ENCODE measurements at places on chromosomes 2 and 18.

DNA sequence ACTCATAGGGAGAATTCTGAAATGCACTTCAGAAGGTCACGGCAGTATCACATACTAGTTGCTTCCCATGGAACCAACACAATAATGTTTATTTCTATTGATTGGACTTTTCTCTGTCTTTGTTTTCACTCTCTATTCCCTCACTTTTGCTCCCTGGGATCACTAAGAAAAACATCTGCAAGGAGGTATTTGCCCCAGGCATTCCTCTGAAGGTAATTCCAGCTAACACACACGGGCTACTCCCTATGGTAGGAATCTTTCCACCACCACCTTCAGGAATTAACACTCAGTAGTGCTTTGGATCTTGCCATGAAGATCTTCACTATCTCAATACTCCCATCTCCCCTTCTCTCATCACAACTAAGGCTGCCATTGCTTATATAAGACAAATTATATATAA is 353.3 kb downstream of the DSC3 start:
- no peak for DNase-seq

DNA sequence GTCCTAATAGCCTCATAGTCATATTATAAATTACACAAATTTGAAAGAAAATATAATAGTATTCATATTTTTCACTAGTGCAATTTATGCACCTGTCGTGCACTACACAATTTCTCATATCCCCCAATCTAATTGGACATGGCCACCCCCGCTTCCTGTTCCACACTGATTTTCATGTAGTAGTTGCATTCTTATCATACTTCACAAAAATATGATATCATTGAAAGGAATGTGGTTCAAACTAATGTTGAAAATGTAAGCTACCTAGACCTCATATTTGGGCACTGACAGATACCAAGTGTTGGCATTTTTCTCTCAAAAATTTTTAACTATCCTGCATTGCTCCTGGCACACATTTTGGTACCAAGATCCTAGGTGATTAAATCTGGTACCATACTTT is 985.5 kb upstream of the POU3F3 start:
- no peak for DNase-seq

DNA sequence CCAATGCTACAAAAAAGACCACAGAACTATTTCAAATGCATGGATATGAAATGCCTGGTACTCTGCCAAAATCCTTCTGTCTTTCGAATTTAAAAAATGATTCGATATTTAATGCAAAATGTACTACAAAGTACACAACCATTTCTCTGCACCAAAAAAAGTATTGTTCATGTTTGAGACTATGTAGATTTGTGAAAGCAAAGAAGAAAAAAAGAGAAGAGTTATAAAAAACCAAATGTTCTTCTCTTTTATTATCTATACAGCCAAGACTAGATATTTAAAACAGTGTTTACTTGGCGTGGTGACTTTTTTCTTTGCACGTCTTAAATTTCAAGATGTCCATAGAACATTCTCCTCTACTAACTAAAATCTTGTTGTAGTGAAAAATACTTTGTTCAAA is 89.2 kb downstream of the DTNA start:
- no peak for DNase-seq

- DNase-seq: no peak
Observed at GRCh38 chr2:181300600-181301291, 156.4 kb upstream of the ITGA4 start.

- no peak for DNase-seq
Observed at GRCh38 chr2:7011356-7012083, 94.3 kb downstream of the RNF144A start.

DNA sequence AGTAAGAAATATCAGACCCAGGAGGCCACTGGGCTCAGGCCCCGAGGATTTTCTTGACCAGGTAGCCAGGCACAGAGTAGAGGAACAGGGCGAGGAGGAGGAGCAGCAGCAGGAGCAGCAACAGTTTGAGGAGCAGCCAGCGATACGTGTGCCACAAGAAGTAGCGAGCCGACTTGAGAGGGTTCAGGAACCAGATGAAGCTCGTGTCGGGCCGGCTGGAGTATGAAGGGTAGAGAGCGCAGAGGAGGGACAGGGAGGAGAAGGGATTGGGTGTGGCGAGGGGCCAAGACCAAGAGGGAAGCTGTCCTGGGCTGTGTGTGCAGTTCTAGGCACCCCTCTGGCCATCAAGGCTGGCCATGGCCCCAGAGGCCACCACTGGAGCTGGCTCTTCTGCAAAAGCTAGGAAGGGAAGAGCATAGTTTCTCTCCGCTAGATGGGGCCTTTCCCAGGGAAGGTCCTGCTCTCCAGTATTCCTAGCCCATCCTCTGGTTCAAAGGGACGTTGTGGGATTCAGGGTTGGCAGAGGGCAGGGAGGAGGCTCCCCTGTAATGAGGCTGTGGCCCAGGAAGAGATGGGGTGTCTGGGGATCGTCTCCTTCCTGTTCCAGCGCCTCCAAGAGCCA is 17.8 kb downstream of the OTOF start:
- no peak for DNase-seq

DNA sequence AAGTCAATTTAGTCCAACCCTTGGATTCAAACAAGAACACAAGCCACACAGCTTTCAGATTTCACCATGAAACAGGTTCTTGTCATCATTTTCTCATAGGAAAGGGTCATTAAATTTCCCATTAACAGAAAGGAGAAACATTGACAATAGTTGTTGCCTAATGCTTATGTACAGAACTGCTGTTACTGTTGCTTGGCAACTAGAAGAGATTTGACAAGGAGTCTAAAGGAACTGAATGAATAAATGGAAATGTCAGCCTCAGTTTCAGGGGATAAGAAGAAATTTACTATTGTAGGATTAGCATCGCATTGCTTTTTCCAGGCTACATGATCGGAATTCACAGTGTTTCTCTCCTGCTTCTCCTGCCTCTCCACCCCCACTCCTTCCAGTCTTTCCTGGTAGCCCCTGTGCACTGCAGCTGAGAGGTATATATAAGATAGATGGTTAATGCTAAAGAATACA is 90.3 kb downstream of the SPATS2L start:
- DNase-seq: no peak

DNA sequence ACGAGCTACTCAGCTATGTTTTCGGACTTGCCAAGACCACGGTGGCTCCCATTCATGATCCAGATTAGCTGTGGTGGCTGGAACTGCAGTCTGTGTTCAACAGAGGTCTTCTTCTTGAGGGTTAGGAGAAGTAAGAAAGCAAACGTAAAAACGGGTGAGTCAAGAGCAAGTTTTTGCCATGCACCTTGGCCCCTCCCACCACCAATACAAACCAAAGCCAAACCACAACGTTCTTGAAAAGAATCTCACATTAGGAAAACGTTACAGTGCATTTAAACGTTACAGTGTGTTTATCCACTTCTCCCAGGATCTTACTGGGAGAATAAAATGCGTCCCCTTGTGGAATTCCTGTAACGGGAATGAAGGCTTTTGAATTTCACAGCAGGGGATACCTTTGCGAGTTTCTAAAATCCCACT is 725 bp downstream of the FBXO48 start:
- DNase-seq: no peak

GRCh38 chr2:222302178-222303018 is 3.6 kb upstream of the PAX3 start:
- no peak for DNase-seq

- DNase-seq: no peak
Observed at GRCh38 chr2:181465676-181466375, 8.6 kb downstream of the ITGA4 start.

- DNase-seq: no peak
Observed at GRCh38 chr2:25381502-25381901, 39.8 kb upstream of the DNMT3A start.

- DNase-seq: no peak
Observed at GRCh38 chr2:104945866-104946265, 92.0 kb downstream of the POU3F3 start.

All from NCI-H1092 (cell line).